ENCODE measurements at places on chromosomes 4 and X. TPM values are rescaled to one million over a fixed set of nuclear protein-coding genes. Genes with fewer than 3 reads are reported as not detected.

The SHROOM2 gene
- total RNA-seq: not detected

The HERC6 gene
- total RNA-seq: 14.7 TPM

DNA sequence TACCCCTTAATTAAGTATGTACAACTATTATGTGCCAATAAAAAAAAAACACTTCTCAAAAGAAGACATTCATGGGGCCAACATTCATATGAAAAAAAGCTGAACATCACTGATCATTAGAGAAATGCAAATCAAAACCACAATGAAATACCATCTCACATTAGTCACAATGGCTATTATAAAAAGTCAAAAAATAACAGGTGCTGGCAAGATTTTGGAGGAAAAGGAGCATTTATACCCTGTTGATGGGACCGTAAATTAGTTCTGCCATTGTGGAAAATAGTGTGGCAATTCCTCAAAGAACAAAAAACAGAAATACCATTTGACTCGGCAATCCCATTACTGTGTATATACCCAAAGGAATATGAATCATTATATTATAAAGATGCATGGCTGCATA, 229.9 kb downstream of the PAPSS1 start:
- H3K4me1 ChIP-seq: no peaks in the 10 kb centered on the region
- H3K4me3 ChIP-seq: no peak overlapping the region
- no peaks in the 10 kb centered on the region for H3K27me3 ChIP-seq
- no peak overlapping the region for H3K27ac ChIP-seq
- H3K36me3 ChIP-seq: no peaks in the 10 kb centered on the region

DNA sequence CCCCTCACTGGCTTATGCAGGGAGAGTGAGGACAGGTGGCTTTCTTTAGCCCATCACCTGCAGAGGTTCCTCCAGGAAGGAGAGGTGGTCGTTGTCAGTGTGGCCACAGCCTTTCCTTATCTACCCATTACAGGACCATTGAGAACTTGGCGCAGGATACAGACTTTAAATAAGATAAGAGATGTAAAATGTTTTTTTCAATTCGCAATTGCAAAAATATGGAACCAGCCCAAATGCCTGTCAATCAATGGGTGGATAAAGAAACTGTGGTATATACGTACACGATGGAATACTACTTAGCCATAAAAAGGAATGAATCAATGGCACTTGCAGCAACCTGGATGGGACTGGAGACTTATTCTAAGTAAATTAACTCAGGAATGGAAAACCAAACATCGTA, 6.9 kb upstream of the RNF175 start:
- no peak overlapping the region for H3K27ac ChIP-seq
- DNase-seq: no peak
- no peaks in the 10 kb centered on the region for H3K36me3 ChIP-seq

Data from naive thymus-derived CD4-positive, alpha-beta T cell (primary cell).